ENCODE measurements at places on chromosomes 3 and 15.
A peak's percentile ranks its signal among the peaks of the same experiment; 100 is the strongest.

GRCh38 chr3:139264375-139264774 lies 79.4 kb upstream of the MRPS22 start:
- no peak for DNase-seq

- DNase-seq, result no peak
These were observed 77.2 kb downstream of the CEMIP start for GRCh38 chr15:80856400-80856799.

GRCh38 chr3:12437861-12438260 lies 46.4 kb upstream of the TSEN2 start:
- DNase-seq, result no peak

DNA sequence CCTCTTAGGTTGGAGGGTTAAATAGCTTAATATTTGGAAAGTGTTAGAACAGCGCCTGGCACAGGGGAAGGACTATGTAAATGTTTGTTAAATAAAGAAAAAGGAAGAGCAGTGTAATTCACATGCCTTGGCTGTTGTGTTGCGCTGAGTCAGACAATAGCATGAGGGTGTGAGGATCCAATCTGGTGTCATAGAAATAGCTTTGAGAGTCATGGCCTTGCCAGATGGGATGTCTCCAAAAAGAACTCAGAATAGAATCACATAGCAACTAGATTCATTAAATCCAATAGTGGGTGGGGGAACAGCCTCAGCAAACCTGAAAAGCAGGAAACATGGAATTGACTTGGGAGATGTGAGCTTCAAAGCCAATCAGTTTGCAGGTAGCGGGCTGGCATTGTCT lies 3.9 kb upstream of the RBSN start:
- DNase-seq, result no peak

GRCh38 chr3:156633335-156633734 lies 41.1 kb upstream of the TIPARP start:
- peak; percentile 81 for DNase-seq

DNA sequence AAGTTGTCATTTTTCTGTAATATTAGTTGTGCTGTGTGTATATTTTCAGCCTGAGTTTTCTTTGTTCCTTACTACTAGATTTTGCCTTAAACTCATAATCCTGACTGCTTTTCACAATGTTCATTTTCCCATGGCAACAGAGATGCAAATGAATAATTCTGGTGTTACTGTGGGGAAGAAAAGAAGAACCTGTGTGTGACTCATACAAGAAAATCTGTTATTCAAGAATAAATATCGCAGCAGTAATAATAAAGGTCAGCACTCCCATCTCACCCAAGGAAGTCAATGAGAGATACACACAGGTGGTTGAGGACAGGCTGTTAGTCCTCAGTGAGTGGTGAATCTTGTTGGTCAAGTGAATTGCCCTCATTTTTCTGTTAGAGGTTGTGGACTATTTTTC lies 656.6 kb upstream of the NAALADL2 start:
- DNase-seq, result no peak

- DNase-seq, result no peak
These were observed 533 bp upstream of the OCA2 start for GRCh38 chr15:28099555-28100140.

- DNase-seq, result no peak
These were observed 16.9 kb upstream of the FAM98B start for GRCh38 chr15:38436993-38437392.

DNA sequence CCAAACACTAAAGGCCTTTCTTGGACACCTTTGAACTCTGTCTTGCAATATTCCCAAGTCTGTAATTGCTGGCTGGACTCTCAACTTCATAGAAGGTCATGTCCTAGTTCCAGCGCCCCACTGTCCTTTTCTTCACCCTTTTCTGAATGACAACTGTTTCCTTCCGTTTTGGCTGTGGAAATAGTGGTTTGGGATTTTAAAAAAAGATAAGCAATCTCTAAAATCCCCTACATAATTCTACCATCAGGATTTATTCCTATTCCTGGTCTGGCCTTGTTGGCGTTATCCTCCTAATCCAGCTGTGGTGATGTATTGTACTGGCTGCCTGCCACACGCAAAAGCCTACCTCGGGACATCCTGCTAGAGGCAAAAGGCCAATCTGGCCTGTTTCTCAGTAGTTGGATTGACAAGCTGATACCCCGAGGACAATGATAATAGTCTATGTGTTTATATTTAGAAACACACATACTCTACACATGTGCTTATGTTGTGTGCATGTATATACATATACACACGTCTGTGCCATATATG lies 440.3 kb upstream of the DPH6 start:
- DNase-seq, result peak; percentile 8

- no peak for DNase-seq
These were observed 30.7 kb downstream of the NANOGP8 start for GRCh38 chr15:35054380-35054779.

DNA sequence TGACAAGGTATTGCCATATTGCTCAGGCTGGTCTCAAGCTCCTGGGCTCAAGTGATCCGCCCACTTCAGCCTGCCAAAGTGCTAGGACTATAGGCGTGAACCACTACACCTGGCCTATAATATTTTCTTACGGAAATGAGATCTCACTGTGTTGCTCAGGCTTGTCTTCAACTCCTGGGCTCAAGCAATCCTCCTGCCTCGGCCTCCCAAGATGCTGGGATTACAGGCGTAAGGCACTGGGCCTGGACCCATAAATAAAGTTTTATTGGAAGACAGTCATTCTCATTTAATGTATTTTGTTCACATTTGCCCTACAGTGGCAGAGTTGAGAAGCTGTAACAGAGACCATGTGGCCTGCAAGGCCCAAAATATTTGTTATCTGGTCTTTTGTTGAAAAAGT lies 142.1 kb downstream of the RBPMS2 start:
- no peak for DNase-seq

GRCh38 chr3:169402672-169403360 lies 260.7 kb downstream of the MECOM start:
- DNase-seq, result no peak

DNA sequence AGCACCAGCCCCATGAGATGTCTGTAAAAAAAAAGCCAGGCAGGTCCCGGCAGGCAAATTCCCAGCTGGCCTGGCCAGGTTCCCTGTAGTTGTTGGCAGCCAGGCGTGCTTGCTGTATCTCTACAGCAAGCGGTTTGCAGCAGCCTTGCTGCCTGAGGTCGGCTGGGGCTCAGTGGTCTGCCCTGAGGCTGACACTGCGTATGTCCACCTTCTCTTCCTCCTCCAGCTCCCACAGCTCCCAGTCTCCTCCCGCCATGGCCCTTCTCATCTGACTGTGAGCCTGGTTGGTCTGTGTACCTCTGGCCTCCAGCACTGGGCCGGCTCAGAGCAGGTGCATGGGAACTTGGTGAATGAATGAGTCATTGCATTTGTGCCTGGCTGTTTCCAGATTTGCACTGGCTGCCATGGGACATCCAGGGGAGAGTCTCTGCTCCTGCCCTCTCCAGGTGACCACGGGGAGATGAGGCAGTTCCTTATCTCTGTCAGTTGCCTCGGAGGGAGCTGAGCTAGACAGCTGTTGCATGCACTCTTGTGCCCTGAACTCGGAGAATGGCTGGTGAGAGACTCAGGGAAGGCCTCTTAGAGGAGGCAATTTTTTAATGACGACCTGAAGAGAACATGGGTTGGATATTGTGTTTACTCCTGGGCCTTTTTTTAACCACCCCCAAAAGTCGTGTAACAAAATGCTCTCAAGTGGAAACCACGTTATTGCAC lies 43.0 kb downstream of the SPSB4 start:
- peak; percentile 86 for DNase-seq

GRCh38 chr3:189786479-189787064 lies 155.4 kb downstream of the TP63 start:
- DNase-seq, result no peak

GRCh38 chr15:64772488-64772887 lies 2.9 kb downstream of the RBPMS2 start:
- DNase-seq, result no peak

All from posterior cingulate gyrus (tissue), 11 donors.